NCI-H1694 (cell line): ENCODE measurements at places on chromosomes 7 and 10.

DNA sequence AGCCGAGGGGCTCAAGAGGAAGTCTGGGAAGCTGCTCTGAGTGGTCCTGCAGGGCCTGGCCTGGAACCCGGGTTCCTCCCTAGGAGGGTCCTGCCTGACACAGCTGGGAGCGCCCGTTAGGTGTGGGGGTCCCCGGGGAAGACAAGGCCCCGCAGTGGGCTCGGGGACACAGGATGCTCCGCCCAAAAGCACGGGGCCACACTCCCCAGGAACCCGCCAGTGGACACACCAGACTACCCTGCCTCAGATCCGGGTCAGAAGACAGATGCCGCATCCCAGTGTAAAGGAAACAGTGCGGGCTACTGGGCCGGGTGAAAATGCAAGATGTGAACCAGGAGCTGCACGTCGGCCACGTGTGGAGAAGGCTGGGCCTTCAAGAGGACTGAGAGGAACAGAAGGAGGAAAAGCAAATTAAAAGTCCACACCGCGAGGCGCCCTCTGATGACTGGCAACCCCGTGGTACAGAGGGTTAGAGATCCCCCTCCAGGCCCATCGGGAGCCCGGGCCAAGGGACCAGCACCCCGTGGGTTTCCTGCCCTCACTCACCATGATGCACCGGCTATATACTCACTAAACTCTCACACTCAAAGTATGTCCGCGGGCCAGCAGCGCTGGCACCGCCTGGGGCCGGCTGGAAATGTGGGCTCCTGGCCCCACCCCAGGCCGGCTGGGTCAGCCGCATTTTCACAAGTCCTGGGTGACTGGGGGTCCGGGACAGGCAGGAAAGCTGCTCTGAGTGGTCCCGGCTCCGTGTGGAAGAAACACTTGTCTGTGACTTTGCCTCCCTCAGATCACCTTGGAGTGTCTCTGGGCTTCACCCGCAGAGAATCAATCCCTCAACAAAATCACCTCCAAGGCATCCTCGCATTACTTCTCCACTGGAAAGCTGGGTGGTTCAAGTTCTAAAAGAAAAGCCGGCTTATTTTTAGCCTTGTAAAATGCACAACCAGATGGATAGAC is 6.1 kb downstream of the STK32C start:
- no peak for DNase-seq

GRCh38 chr10:80410122-80410521 is 1.8 kb downstream of the PRXL2A start:
- DNase-seq, result no peak

- no peak for DNase-seq
Observed at GRCh38 chr10:32132357-32132946, 76.2 kb upstream of the KIF5B start.

DNA sequence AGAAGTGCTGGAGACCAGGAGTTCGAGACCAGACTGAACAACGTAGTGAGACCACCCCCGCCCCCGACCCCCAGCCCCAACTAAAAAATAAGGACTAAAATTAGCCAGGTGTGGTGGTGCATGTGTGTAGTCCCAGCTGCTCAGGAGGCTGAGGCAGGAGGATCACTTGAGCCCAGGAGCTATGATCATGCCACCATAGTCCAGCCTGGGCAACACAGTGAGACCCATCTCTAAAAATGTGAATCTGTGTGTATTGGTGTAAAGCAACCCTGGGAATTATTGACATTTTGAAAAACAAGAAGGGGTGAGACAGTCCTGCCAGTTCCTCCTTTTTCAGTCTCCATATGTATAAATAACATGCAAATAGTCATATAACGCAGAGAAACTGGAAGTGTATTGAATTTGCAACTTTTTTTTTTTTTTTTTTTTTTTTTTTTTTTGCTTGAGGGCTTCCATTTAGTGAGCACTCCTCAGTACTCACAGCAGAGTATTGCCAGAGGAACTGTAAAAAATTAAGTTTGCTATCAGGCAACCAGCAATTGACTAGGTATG is 3.4 kb upstream of the ITGB1 start:
- DNase-seq, result no peak

- no peak for DNase-seq
Observed at GRCh38 chr7:55206235-55207029, 158.7 kb upstream of the LANCL2 start.

- DNase-seq, result no peak
Observed at GRCh38 chr7:115135146-115135545, 213.3 kb downstream of the MDFIC start.

DNA sequence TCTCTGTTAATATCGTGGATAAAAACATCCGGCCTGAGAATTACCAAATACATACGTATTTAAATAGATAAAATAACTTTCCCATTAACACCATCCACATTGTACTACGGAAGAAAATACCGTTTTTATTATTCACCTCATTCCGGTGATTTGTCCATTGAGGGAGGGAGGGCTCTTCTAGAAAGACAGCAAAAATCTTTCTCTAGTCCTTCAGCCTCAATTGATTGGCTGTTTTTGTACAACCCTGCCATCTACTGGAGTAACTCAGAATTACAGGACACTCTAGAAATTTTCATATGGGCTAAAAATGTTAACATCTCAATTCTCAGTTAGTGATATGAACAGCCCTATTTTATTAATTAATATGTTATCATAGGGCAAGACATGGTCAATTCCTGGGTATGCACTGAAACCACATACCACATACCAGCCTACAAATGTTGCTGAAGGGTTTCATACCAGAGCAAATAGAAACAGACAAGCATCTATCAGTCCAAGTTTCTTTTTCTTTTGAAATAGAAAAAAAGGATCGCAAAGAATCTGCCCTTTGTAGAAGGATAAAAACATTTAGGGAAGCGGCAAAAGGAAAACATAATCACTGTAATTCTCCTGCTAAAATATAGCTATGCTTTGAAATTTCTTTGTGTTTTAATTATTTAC is 55.8 kb upstream of the CDCA7L start:
- peak; percentile 45 for DNase-seq

GRCh38 chr10:60566096-60566495 is 176.4 kb upstream of the ANK3 start:
- DNase-seq, result no peak

DNA sequence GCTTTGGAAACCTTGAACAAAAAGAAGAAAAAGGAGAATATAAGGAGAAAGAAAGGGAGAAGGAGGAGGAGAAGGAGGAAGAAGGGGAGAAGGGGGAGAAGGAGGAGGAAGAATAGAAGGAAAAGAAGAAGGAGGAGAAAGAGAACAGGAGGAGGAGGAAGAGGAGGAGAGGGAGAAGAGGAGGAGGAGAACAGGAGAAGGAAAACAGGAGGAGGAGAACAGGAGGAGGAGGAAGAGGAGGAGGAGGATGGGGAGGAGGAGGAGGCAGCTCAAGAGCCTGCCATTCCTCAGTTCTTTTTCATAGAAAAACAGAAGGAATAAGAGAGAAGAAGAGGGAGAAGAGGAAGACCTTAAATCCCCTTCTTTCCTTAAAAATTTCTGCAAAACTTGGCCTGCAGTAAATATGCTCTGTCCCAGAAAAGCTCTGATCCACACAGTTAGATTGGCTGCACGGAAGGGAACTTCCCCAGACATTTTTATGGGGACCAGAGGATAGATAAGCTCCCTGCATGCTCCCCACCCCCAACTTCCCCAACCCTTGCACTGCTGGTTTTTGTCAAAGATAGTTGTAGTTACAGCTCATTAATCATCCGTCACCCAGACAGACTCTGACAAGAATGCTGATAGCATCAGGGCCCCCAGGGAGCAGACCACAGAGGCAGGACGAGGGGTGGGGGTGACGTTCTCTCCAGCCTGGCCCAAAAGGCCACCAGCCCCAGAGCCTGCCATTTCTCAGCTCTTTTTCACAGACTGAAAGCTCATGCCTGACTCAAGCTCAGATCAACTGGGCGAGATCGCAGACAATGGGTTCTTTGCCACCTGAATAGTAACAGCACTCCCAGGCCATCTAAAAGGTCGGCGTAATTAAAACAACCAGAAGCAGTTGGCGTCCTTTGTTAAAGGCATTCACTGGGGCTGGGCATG is 34.5 kb upstream of the LYZL1 start:
- DNase-seq, result no peak

DNA sequence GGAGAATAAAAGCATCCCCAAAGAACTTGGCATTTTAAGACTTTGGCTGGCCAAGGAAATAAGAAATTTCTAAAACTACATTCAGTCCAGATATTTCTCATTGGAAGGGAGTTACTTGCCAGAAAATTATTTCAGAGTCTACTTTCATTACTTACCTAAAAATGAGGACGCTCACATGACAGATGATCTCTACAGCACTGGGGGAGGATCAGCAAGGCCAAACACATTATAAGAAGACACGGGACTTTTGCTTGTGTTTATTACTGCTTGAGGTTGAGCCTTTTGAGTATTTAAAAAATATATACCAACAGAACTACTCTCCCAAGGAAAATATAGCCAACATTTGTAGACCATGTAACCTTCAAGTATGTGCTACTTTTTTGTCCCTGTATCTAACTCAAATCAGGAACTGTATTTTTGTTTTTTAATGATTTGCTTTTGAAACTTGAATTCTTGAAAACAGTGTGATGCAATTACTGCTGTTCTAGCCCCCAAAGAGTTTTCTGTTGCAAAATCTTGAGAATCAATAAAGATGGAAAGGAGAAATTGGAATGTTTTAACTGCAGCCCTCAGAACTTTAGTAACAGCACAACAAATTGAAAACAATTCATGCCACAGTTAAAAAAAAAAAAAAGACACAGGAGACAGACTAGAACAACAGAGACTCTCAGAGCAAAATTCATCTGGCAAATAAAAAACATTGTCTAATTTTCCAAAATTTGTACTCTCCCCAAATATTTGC is 128.1 kb downstream of the ZNF438 start:
- no peak for DNase-seq

DNA sequence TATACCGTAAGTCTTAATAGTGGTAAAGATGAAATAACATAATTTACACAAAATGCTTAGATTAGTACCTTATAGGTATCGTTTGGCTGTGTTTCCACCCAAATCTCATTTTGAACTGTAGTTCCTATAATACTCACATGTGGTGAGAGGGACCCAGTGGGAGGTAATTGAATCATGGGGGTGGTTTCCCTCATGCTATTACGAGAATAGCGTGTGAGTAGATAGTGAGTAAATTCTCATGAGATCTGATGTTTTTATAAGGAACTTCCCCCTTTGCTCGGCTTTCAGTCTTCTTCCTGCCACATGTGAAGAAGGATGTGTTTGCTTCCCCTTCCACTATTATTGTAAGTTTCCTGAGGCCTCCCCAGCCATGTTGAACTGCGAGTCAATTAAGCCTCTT is 426.3 kb upstream of the POT1 start:
- no peak for DNase-seq

GRCh38 chr10:26507441-26507840 is 69.3 kb downstream of the APBB1IP start:
- no peak for DNase-seq

DNA sequence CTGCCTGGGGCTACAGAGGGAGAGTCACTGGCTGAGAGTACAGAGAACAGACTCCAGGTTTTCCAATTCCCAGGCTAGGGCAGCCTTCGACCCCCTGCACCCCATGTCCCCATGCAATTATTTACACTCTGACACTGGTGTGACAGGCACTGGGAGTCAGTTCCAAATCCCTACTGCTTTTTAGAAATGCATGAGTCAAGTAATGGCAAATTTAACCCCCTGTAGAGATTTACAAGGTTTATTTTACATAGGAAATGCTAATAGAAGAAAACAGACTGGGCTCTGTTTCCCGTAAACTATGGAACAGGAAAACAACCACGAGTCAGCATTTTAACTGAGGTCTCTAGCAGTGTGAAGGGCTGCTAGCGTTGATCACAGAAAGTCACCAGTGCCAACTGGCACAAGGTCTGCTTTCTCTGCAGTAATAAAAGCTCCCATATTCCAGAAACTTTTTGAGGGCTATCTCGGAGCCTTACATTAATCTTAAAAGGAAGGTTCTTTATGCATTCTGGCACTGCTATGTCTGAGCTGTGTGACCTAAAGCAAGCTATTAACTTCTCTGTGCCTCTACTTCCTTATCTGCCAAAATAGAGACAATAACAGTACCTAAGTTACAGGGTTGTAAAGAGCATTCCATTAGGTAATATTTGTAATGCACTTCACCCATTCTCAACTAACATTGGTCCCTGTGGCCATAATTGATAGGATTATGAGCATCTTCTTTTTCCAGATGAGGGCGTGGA is 28.2 kb downstream of the NOD1 start:
- DNase-seq, result no peak

DNA sequence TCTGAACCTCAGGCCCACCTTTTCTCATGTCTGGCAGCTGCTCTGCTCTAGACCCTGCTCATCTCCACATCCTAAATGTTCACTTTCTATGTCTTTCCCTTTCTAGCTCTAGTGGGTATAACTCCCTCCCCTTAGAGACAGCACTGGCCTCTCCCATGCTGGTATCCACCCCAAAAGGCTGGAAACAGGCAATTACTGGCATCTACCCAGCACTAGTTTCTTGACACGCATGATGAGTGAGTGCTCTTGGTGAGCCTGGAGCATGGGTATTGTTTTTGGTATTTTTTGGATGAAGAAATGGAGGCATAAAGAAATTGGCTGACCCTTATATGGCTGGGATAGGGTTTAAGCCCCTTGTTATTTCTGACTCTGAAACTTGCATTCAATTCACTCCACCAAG is 156.0 kb downstream of the EGFR start:
- no peak for DNase-seq

- no peak for DNase-seq
Observed at GRCh38 chr7:100632951-100633717, 8.2 kb downstream of the TFR2 start.

DNA sequence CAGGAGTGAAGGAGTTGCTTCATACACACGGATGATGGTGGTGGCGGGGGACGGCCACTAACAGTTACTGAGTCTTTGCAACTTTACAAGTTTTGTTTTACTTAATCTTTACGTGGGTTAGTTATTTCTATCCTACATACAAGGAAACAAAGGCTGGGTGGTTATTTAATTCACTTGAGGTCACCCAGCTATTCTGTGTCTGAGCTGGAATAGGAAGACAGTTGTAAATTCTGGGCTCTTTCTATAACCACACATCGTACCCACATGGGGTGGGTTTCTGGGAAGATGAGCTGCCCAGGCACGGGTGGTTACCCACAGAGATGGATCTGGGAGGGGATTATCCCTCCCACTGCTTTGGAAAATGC is 137.9 kb downstream of the ANLN start:
- DNase-seq, result no peak

- no peak for DNase-seq
Observed at GRCh38 chr7:23205909-23206767, 24.3 kb downstream of the NUP42 start.

GRCh38 chr10:80144067-80144695 is 11.7 kb downstream of the PLAC9 start:
- no peak for DNase-seq

GRCh38 chr7:151897161-151897731 is 20.3 kb upstream of the PRKAG2 start:
- no peak for DNase-seq
